Fibroblast of lung (primary cell): ENCODE measurements at places on chromosomes 3 and 15.
A peak's percentile ranks its signal among the peaks of the same experiment; 100 is the strongest.

- no peak for DNase-seq
Measured at GRCh38 chr15:100002086-100002620, 268.9 kb upstream of the LYSMD4 start.

GRCh38 chr3:168847291-168847883 is 751.7 kb upstream of the GOLIM4 start:
- DNase-seq = peak; percentile 24

- peak; percentile 25 for DNase-seq
Measured at GRCh38 chr3:155753038-155753639, 8.3 kb upstream of the PLCH1 start.

- peak; percentile 16 for DNase-seq
Measured at GRCh38 chr3:71725271-71725991, at the start of gene EIF4E3. Gene EIF4E3, minus strand, starts transcription at chr3:71725402. Its CDS starts 35 bp downstream, at chr3:71725367.

DNA sequence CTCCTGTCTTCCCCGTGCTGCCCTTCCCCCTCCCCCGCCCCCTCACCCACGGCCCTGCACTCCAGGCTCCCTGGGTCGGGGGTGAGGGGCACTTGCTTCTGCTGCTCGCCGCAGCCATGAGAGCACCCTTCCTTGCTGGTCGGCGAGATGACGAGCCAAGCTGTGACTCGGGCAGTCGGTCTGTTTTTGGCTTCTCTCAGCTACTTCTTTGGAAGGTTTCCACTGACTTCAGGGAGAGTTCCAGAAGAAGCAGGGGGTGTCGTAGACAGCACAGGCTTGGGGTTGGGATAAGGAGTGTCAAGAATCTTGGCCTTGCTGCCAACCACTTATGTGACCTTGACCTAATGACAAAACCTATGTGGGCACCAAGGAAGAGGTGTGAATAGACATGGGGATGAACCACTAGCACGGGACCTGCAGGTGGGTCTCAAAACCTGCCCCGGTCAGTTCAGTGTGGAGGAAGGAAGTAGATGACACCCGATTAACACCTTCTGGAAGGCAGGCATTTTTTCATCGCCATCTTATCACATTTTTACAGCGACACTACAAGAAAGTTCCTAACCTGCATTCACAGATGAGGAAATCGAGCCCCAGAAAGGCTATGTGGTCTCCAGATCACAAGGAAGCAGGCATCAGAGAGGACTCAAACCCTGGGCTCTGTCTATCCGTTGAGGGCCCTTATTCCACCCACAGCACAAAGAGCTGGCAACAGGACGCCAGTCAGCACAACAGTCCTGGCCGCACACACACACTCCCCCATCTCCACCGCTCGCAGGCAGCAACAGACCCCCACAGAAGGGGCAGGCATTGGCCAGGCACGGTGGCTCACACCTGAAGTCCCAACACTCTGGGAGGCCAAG is 120.9 kb downstream of the LIPC start:
- DNase-seq = peak; percentile 60

DNA sequence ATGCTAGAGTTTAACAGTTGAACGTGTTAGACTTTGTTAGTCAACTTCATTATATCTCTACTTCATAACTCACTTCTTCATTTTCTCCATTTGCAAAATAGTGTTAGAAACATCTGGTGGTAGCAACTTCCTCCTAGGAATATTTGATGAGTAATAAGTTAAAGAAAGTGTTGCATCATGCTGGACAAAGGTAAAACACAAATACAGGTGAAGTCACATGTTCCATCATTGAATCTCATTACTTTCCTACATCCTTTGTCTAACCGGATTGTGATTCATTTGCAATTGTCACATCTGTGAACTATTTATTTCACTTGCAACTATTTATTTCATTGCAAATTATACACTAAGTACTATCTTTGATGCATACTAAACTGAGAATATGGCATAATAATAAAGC is 186.5 kb downstream of the TUSC7 start:
- DNase-seq = no peak

DNA sequence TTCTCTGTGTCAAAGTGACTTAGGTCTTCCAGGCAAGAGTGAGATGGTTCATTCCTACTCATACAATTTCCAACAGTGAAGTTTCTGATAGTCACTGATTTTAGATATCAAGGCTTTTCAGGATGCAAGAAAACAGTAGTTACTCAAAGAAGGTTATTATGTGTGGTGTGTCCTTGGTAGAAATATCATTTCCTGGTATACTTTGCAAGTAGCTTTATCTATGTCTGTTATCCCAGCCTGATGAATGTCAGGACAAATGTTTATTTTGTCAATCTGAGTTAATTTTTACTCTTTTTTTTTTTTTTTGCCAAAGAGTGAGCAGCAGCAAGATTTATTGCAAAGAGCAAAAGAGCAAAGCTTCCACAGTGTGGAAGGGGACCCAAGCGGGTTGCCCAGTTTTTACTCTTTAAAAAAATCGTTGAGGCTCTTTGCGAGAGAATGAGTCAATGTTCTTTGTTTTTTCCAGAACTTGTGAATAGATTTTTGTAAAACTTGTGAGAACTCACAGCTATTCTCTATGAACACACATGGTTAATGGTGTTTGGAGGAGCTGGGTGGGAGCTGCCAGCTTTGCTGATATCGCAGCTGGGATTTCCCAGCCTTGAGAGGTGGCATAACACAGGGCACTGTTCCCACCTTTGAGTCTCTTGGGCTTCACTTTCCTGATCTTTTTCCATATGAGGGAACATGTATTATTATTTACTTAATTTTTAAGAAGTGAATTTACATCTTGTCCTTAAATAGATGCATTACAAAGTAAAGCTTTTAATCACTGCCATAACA is 51.9 kb downstream of the SV2B start:
- no peak for DNase-seq

- DNase-seq = peak; percentile 48
Measured at GRCh38 chr15:51089699-51090453, 4.8 kb downstream of the TNFAIP8L3 start.

- no peak for DNase-seq
Measured at GRCh38 chr3:65438612-65439011, 600.1 kb downstream of the MAGI1 start.

DNA sequence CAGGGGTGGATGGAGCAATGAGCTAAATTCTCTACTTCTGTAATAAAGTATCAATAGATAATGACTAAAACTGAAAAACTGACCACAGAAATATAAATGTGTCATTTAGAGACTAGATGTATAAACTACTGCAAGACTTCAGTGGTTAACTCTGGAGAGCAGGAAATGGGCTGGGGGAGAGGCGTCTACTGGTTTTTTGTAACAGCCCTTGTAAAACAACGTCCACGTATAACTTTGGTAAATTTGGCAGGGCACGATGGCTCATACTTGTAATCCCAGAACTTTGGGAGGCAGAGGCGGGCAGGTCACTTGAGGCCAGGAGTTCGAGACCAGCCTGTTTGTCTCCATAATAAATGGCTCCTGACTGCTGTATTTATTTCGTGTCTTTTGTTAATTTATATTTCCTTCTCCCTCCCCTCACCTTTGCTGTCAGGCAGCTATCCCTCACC is 12.5 kb downstream of the RAB27A start:
- peak; percentile 80 for DNase-seq

DNA sequence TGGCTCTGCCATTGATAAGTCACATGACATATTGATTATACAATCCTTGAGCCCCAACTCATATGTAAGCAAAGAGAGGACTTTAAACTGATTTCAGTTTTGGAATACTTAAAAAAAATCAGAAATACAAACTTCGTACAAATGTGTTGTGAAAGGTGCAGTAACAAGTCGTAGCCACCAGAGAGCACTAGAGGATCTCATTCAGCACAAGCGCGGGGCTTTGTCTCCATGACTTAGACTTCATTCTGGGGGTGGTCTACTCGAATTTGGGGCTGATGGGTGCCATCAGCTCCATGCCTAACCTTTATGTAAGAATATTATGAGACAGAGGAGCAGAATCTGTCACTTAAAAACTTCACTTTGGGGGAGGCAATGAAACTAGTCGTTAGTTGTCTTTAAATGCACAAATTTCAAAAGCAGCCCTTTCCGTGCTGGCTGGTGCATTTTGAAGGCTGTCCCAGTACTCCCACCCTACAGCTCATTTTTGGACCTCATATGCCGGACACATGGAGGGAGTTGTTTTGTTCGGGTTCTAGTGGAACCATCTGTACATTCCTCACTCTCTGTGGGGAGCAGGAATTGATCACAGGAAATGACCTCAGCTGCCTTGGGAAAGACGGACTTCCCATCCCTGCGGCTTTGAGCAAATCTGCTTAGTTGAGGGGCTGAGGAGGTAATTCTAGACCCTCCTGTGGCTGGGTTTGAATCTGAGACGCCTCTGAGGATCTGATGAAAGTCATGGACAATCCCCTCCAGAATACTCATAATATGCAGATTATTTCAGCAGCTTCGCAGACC is 27.5 kb upstream of the MASP1 start:
- peak; percentile 54 for DNase-seq

GRCh38 chr15:51121631-51122225 is 27.0 kb upstream of the TNFAIP8L3 start:
- DNase-seq = no peak

- DNase-seq = no peak
Measured at GRCh38 chr3:32996755-32997091, 45.3 kb downstream of the CCR4 start.

GRCh38 chr15:31306426-31307269 is 20.0 kb upstream of the KLF13 start:
- no peak for DNase-seq

DNA sequence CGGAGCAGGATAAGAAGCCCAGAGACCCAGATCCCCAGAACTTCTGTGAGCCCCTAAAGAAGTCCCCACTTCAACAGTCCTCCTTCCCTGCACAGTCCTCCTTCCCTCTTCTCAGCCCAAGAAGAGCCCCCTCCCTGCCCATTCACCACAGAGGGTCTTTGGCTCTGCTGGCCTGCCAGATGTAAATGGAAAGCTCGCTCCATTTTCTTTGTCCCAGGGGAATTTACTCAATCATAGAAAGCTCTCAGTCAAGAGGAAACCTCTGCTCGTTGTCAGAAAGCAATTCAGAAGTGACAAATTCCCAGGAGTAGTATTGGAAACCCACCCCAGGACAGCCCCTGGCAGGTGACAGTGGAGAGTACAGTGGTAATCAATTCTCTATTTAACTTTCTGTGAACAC is 105.5 kb upstream of the SMAD3 start:
- no peak for DNase-seq

- no peak for DNase-seq
Measured at GRCh38 chr15:55515991-55516776, 8.2 kb upstream of the DNAAF4 start.

DNA sequence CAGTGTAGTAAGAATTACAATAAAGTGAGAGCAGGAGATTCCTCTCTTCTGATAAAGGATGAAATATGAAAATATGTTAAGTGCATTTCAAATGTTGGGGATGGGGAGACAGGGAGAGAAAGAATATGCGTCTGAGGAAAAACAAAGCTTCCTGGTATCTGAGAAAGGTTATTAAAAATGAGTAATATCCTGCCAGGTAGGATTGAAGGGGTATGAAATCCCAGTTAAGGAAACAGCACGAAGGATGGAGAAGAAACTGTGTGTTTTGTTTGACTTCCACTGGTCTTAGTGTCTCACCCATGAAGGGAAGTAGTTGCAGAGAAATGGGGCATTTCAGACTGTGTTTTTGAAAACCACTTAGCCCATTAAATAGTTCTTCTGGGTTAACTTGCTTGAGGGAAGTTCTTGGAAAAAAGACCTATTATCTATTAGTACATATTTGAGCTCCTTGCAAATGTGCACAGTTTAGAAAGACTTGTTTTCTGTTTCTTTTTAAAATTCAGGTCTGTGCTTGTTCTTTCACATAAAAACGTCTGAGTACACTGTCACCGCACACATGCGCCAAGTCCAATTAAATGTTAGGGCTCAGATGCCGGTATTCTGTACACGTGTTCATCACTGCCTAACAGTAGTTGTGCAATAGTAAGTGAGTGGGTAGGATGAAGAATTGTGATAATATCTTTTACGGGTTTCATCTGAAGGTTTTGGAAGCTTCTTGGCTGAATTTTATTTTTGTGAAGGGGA is 196.1 kb upstream of the P2RY1 start:
- DNase-seq = peak; percentile 29

DNA sequence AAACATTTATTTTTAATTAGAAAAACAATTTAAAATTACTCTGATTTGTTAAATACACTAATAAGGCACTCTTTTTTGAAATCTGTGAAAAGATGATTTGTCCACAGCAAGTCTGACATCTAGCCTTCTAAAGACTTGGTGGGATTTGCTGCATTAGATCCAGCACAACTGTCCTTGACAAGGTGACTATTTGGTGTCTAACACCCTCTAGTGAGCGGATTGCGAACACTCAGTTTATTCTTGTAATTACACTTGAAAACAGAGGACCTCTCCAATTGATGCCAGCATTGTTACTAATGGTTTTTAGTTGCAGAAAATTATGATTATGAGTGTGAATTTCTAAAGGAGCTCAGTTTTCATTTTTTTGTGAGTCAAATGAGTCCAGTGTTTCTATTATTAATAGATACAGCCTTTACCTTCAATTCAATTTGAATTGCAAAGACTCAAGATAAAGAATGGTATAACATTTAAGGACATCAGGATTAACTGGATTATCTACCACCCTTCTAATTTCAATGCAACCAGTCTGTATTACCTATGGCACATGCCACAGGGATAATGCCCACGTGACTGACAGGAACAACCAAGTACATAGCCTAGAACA is 29.7 kb upstream of the STRIT1 start:
- peak; percentile 93 for DNase-seq

GRCh38 chr3:180855364-180855763 is 57.1 kb upstream of the FXR1 start:
- peak; percentile 1 for DNase-seq

DNA sequence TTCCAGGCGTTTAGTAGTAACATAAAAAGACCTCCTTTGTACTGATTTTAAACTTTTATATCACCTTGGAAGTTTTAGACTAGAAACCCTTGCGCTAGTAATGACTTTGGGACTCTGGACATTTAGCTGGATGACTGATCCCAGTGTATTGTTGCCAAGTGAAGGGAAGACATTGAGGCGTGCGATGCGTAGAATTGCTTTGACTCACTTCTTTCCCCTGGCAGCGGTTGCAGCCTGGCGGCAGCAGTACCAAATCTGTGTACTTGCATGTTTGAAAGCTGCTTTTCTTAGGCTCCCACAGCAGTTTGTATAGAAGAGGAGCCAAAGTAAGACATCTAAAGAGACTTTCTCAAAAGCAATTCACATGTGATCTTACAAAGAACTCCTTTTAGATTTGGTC is 151.6 kb downstream of the BBX start:
- peak; percentile 46 for DNase-seq

DNA sequence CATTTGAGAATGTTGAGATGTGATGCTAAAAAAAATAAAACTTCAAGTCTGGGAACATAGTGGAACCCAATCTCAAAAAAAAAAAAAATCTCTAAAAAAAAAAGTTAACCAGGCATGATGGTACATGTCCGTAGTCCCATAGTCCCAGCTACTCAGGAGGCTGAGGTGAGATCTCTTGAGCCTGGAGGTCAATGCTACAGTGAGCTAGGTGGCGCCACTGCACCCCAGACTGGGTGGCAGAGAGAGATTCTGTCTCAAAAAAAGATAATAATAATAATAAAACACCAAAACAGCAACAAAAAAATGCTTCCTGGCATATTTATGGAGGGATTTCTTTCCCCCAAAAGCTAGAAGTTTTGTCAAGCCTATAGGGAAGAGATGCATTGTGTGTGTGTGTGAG is 361.6 kb downstream of the ROBO1 start:
- DNase-seq = no peak
